ENCODE measurements at places on chromosomes 13 and 19. TPM values are rescaled to one million over a fixed set of nuclear protein-coding genes. Genes with fewer than 3 reads are reported as not detected.

GAS6 gene
- 0.79 TPM for total RNA-seq

SERPINE3 gene
- not detected for total RNA-seq

GPR183 gene
- total RNA-seq: not detected

DEDD2 gene
- 32.1 TPM for total RNA-seq

CRLF1 gene
- total RNA-seq: 305 TPM

ATP4B gene
- not detected for total RNA-seq

KLF1 gene
- 0.57 TPM for total RNA-seq

MCEMP1 gene
- 4.1 TPM for total RNA-seq

ANKLE1 gene
- total RNA-seq: 17.5 TPM

CGB5 gene
- total RNA-seq: not detected

SIGLEC9 gene
- total RNA-seq: not detected

GRCh38 chr19:4654437-4655361, 15.4 kb downstream of the TNFAIP8L1 start:
- DNase-seq: no peak

DNA sequence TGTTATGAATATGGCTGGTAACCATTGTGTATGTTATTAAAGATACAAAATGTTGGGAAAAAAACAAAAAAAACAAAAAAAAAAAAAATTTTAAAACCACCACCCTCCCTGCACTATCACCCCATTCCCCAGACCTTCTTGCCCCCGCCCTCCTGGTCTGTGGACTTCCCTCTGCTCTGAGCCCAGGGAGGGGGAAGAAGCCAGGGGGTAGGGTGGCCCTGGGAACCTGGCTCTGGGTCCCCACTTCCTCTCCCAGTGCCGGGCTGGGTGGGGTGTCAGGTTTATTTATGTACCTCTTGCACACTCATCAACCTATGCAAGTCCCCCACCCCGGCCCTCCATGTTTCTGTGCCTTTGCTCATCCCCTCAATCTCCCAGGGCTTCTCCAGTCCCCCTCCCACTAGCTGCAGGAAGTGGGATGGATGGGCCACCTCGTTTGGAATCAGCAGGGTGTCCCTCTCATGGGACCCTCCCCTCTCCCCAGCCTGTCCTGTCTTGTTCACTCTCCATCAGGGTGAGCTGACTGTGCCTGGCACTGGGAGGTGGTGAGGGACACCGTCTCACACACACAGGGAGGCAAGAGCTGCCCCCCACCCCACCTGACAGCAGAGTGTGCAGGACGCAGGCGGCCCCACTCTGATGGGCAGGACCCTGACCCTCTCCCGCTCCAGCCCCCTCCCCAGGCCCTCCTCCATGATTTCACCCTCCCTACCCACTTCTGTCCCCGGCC, 5.9 kb downstream of the PAF1 start:
- no peak for DNase-seq

DNA sequence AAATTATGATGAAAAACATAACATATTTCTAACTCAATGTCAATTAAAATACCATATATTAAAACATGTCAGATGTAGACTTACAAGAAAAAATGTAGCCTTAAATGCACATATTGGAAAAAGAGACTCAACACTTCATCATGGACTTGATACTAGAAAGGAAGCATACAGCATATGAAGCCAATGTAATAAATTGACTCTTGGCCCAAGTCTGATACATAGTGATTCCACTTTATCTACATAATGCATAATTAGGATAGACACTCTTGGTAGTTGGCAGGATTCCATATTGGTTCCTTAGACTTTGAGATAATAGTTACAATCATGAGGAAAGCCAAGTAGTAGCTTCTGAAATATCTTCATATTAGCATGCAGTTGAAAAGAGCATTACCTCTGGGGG, 1067.0 kb downstream of the PCDH17 start:
- no peak for DNase-seq

- DNase-seq: peak; percentile 81
Measured at GRCh38 chr19:4597975-4598671, 38.6 kb upstream of the SEMA6B start.

GRCh38 chr13:77724092-77724491, 26.6 kb downstream of the SLAIN1 start:
- DNase-seq: no peak

DNA sequence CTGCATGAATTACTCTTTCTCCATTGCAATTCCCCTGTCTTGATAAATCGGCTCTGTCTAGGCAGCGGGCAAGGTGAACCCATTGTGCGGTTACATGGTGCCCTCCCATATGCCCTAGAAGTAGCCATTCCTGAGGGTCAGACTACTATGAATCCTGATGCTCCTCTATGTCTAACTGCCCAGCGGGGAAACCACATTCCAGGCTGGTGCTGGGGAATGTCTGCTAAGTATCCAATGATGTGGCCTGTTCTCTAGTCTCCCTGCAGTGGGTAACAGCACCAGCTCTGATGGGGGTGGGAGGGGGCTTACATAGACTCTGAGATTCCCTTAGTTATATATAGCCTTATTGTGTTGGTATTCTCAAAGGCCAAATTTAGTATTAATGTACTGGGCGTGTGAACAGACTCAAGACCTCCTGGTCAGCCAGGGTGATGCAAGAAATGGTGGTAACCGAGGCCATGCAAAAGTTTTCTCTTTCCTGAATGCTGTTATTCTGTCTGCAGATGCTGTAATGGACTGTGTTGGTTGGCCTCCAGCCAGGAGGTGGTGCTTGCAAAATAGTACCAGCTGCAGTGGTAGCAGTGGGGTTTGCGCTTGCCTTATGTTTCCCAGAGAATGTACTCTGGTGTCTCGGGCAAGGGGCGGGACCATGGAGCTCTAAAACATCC, 564.8 kb upstream of the SLITRK1 start:
- peak; percentile 7 for DNase-seq

- DNase-seq: no peak
Measured at GRCh38 chr13:35379663-35380062, 96.8 kb downstream of the MAB21L1 start.

GRCh38 chr13:45782327-45783045, 69.1 kb downstream of the SIAH3 start:
- DNase-seq: peak; percentile 68

DNA sequence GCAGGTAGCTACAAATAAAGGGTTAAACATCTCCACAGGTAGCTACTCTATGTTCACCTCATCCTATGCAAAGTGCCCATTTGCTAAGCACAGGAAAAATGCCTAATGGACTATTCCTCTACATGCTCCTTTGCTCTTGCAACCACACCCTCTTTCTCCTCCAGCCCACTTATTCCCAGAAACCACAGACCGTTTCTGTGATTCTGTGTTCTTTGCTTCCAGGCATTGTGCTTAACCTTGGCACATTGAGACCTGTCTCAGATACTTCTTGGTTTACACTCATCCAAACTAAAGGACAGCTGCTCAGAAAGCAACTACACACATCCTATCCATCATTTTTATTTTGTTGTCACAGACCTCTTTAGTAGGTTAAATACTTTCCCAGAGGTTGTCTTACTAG, 785.0 kb upstream of the MIR17HG start:
- DNase-seq: no peak

- no peak for DNase-seq
Measured at GRCh38 chr13:98766697-98767096, 14.2 kb upstream of the SLC15A1 start.

DNA sequence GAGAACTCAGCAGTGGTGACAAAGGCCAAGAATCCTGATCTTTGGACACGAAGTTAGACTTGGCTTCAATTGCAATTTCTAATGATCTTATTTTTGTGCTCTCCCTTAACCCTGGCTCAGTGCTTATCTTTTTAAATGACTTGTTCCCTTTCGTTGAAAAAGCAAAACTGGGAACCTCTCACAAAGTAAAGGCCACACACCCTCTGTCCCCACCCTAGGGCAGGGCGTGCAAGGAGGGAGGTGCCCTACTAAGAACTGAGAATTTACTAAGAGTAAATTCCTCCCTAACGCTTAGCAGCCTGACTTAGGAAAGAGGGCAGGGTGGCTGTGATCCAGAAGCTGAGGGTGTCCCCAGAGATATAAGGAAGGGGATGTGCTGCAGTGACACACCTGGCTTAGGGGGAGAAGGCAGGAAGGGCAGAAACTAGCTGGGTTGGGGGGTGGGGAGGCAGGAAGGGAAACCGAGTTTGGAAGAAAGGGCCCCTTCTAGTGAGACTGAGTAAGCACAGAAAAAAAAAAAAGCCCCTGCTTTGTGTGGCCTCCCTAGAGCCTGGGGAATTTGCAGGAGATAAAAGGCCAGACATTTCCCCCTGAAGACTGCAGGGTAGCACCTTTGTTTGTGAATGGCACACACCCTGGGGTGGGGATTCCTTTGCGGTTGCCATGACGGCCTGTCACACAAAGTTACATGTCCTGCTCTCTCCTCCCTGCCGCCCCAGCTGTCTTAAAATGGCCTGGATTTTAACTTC, 435.1 kb downstream of the EFNB2 start:
- no peak for DNase-seq

- DNase-seq: no peak
Measured at GRCh38 chr19:38263689-38264485, 486 bp upstream of the SPINT2 start.

GRCh38 chr13:18962168-18962734, 219.4 kb downstream of the TUBA3C start:
- DNase-seq: no peak

DNA sequence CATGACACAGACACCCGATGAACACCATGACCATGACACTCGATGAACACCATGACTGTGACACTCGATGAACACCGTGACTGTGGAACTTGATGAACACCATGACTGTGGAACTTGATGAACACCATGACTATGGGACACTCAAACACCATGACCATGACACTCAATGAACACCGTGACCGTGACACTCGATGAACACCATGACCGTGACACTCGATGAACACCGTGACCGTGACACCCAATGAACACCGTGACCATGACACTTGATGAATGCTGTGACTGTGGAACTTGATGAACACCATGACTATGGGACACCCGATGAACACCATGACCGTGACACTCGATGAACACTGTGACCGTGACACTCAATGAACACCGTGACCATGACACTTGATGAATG, 31.5 kb downstream of the ZFR2 start:
- DNase-seq: no peak

DNA sequence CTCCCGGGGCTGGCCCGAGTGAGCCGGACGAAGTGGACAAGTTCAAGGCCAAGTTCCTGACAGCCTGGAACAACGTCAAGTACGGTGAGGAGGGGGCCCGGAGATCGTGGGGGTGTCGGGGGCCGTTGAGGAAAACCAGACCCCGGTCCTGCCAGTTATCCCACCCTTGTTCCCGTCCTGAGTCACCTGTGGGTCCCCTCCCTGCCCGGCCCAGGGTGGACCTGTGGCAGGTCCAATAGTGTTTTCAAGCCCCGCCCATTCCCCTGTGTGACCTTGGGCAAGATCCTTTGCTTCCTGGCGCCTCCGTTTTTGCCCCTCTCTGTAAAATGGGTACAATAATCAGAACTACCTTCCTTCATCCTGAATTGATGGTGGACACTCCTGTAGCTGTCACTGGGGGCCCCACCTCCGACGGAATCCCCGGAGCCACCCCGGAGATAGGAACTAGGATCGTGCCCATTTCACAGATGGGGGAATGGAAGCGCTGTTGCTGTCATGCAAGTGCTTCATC, 593 bp downstream of the ATG4D start:
- no peak for DNase-seq

- DNase-seq: no peak
Measured at GRCh38 chr19:6740589-6741343, 1.3 kb downstream of the TRIP10 start.

DNA sequence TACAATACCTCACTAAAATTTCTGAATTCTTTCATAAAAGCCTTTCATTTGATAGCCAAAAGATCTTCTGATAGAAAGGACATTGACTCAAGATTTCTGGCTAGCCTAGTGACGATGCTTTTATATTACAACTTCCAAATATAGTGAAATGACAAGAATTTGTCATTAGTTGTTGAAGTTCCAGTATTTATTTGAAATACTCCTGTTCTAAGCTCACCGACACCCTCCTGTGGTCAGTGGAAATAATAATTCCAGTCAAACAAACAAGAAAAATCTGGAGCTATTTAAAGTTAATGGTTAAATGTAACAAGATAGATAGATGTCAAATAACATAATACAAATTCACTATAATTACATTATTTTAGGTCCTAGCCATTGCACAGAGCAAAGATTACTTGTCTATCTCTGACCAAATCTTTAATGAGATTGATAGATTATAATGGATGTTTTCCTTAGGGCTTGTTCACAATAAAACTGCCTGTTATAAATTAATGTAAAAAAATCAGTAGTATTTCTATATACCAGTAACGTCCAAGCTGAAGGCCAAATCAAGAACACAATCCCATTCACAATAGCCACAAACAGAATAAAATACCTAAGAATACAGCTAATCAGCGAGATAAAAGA, 195.5 kb downstream of the RGCC start:
- peak; percentile 52 for DNase-seq

DNA sequence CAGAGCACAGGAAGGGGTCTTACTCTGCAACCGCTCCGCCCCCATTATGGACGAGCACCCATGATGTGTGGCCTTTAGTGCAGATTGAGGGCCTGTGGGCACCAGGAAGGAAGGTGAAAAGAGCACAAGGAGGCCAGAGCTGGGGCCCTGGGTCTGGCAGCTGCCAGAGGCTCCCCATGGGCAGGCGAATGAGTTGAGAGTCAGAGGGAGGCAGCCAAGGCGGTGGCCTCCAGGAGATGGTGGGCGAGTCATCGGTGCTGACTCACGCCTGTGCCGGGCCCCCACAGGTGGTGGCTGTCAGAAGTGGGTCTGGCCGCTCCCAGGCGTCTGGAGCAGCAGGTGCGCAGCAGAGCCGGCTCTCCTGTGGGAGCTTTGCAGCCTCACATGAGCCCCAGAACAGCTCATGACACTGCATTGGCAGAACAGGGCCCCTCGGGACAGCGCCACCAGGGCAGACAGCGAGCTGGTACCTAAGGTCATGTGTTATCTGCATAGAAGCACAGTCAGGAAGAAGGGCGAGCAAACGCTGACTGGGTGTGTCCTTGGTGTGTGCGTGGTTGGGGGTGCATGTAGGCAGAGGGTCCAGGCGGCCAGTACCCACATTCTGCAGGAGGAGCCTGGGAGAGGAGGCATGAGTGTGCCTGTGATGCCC, 68.8 kb downstream of the CHST8 start:
- no peak for DNase-seq

- DNase-seq: peak; percentile 48
Measured at GRCh38 chr19:31304831-31305312, 44.4 kb downstream of the TSHZ3 start.

Measured in A673 (cell line).